Stimulated activated CD8-positive, alpha-beta memory T cell treated with anti-CD3 and anti-CD28 coated beads, Interleukin-15, amount 100 ng/mL, for 4 hours (primary cell): ENCODE measurements at places on chromosomes 7 and 10.

- no peak for DNase-seq
These were observed 16.3 kb upstream of the SAR1A start for GRCh38 chr10:70186571-70186970.

- no peak for DNase-seq
These were observed 920.8 kb upstream of the ZNF722 start for GRCh38 chr7:63077841-63078240.

DNA sequence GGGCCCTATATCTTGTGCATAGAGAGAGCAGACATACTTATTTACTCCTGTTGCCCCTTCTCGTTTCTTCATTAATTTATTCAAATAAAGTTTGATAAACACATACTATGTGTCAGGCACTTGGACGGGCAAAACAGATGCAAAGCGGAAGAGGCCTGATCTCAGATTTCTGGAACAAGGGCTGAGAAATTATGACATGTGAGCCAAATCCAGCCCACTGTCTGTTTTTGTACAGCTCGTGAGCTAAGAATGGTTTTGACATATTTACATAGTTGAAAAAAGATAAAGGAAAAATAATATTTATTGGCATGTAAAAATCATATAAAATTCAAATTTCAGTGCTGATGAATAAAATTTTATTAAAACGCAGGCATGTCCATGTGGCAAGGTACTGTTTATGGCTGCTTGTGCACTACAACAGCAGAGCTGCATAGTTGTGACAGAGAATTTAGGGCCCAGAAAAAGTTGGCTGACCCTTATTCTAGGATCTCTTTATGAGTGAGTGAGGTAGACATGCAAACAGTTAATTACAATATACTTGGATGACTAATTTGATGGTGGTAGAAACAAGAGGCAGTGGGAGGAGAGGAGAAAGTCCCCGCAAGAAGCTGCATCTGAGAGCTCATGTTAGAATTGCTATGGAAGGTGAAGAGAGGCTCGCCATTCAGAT, 68.1 kb upstream of the ITPRID1 start:
- DNase-seq: no peak

GRCh38 chr7:157440346-157441022, 103.7 kb downstream of the DNAJB6 start:
- no peak for DNase-seq

GRCh38 chr10:11263767-11264166, 246.1 kb downstream of the CELF2 start:
- DNase-seq: no peak

DNA sequence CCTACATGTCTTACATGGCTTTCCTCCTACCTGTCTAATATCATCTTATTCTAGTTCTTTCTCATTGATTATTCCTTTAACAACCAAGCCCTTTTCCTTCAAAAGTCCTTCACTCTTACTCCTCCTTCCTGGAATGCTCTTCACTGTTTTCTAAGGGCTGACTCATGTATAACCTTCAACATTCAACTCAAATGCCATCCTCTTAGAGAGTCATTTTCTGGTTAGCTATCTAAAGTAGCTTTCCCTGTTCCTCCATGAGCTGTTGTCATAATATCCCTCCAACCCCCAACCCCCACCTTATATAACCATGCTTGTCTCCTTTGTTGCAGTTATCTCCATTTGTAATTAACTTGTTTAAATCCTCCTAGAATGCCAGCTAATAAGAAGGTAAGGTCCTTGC, 286.8 kb downstream of the ADK start:
- DNase-seq: no peak

DNA sequence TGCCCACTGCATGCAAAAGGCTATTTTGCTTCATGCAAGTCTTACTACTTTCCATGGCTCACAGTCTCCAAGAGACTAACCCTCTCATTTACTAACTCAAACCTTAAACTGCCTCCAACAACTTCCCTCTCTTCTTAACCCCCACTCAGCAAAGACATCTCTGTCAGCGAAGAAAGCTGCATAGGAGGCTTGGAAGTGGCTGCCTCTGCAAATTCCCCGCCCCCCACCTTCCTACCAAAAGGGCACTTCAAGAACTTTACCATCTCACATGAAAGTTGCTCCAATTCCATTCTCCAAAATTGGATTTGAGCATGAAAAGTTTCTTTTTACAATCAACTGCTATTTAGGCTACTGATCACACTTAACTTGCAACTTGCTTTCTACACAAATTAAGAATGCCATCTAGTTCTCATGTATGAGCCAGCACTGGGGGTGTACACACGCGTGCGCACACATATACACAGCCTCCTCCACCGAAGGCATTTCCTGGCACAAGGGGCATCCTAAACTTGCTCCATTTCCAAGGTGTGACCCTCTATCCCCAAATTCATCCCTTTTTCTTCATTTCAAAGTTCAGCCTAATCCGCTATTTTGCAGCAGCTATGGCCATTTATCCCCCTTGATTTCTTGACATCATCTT, 1.8 kb downstream of the CCDC6 start:
- no peak for DNase-seq

- no peak for DNase-seq
These were observed 86.5 kb upstream of the NMT2 start for GRCh38 chr10:15254808-15255648.

GRCh38 chr7:82631998-82632397, 188.4 kb upstream of the CACNA2D1 start:
- no peak for DNase-seq

DNA sequence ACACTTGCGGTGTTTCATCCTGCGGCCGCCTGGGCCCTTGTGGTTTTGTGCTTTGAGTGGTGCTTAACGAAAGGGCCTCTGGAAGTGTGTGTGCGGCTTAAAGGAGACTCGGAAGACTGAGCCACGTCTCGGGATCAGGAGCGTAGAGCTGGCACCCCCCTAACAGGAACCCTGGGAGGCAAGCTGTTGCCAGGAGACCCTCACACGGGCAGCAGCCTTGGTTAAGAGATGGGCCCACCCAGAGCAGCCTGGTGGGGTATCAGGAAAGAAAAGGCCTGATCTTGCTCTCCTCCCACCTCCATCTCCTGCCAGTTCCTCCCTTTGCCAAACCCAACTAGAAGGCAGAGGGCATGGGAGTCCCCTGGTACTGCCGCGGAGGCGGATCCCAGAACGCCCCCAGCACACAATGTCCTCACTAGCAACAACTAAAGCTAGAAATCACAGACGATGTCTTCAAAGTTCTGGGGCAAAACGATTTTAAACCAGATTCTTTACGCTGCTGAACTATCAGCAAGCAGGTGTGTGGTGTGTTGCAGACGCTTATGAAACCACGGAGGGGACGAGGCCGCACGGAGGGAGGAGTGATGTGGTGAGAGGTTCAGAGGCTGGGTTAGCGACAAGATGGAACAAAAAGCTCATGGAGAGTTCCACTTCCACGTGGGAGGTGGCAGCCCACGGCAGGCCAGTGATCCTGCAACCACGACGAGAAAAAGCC, 67.0 kb upstream of the INPP5A start:
- DNase-seq: no peak

DNA sequence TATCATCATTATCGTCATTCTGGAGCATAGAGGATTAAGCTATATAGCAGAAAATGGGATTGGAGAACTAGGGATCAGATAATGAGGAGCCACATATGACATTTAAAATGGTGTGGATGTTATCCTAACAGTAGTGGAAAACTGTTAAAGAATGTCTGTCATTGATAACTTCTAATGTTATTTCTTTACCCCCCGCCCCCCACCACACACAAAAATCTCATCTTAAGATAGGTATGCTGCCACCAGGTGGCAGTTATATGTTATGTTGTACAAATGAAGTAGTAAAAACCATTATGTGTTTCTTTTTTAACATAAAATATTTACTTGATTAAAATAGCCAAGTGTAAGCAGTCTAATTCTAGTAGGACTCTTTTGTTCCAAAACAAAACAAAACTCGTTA, 13.0 kb downstream of the AKAP9 start:
- DNase-seq: no peak

GRCh38 chr7:50793120-50793946, 10.6 kb upstream of the GRB10 start:
- no peak for DNase-seq

DNA sequence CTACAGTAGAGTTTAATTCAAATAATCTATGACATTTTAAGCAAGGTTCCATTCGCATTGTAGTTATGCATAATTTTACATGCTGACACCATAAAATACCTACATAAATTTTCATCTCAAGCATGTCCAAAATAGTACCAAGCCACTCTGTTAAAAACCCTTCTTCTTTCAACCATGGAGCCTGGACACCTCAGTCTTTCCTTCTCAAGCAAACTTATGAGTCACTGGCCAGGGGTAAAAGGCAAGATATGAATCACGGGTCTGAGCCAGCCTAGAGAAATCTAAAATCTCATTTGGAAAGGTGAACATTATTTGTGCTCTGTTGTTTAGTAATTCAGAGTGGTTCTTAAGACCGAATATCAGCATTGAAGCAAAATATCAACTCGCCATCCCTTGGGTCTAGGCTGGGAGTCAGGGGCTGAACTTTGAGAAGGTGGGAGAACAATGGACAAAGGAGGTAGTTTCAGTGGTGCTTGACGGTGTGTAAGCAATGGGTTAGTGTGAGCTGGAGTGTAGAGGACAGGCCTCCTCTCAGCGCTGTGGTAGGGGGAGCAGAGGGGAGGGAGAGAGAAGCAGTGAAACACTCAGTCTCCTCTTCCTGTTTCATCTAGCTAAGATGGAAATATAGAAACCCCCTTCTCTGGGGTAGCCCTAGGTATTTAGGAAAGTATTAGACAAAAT, 19.1 kb upstream of the GPAM start:
- DNase-seq: no peak

GRCh38 chr7:159083698-159084068, 61.0 kb downstream of the VIPR2 start:
- DNase-seq: no peak

DNA sequence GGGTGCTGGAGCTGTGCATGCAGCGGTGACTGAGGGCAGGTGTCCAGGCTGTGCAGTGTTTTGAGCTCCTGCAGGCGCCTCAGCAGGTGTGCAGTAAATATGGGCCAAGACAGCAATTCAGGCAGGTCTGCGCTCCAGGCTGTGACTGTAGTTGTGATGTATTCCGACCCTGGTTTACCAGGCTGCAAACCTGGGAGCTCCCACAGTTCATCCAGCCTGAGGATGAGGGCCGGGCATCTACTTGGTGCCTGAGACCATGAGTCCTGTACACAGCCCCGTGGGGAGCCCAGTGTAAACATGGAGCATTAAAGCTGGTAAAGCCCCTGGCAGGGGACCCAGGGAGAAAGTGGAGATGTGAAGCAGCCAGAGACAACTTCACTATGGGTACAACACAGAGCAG, 82.8 kb downstream of the VOPP1 start:
- DNase-seq: no peak

DNA sequence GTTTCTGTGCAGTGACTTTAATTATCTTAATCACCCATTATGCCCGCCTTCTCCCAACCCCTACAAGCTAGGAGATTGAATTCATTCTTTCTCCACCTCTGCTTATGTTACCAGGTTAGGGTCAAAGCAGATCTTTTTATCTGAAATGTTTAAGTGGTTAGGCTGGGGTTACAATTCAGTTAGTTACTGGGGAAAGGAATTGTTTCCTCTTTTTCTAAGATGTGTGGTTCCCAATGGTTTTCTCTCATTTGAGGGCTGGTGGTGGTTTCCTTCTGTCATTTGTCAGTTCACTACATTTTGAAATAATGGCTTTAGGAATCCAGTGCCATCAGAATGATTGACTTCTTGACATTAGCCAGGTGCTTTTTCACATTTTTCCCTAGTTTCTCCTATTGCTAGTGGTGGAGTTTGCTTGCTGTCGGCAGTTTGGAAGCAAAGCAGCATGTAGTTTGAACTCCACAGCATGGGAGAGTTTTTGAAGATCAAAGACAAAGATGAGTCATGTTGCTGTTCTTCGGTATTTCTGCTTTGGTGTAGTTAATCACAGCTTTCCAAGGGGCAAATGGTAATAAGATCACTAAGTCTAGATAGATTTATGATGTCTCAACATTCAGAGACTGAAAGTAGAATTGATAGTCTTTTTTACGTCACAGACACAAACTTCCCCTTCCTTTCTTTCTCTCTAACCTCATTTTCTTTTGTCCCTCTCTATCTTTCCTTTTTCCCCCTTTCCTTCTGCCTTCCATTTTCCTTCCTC, 168.2 kb downstream of the SND1 start:
- no peak for DNase-seq

DNA sequence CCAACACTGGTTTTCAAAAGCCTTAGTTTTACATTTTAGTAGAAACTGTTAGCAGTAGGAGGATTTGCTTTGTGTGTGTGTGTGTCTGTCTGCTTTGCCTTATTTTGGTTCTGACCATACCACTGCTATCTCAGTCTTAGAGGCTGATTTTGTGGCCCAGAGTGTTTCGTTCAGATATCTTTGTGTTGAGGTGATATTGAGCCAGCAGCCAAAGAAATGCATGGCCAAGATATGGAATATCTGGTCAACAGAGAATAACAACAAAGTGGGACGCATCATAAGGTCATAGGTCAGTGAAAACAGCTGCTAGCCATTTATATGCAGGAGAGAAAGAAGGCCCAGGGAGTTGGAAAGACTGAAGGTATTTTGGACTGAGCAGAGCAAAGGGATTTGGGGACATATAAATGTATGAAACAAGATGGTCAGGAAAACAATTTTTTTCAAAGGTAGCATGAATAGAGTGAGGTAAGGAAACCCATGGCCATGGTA, 47.7 kb downstream of the KIAA1217 start:
- no peak for DNase-seq

DNA sequence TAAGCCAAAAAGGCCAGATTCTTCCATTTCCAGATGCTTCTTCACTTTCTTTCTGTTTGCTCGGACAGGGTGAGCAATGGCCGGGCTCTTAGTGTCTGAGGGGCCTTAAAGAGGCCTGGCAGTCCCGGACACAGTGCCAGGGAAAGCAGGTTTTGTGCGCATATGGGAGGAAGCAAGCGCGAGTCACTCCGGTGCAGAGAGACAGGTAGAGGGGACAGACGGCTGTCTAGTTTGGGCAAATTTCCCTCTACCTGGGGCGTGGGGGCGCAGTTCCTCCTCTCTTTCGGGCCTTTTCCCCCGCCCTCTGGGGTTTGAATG, 4.7 kb downstream of the NEUROD6 start:
- no peak for DNase-seq

GRCh38 chr10:3986493-3987142, 201.6 kb upstream of the KLF6 start:
- no peak for DNase-seq

DNA sequence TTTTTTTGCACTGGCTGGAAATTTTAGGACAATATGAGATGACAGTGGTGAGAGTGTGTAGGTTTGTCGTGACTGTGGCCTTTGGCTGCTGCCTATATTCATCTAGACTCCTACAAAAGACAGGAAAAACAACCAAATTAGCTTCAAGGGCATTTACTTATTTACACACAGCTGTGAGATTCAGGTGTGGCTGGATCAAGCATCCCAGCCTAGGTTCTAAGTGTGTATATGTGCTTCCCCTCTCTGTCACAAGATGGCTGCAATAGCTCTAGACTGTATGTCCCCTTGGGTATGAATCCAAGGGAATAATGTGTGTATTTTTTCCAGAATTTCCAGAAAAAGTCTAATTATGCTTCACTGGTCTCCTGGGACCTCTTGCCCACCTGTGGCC, 25.5 kb upstream of the INPP5A start:
- DNase-seq: no peak
